ENCODE measurements at places on chromosomes 3 and 15.

- no peak for DNase-seq
Observed at GRCh38 chr15:51195459-51195858, 100.8 kb upstream of the TNFAIP8L3 start.

GRCh38 chr15:38886315-38887163 is 321.9 kb upstream of the RASGRP1 start:
- DNase-seq = no peak

GRCh38 chr3:153084431-153084830 is 77.6 kb upstream of the RAP2B start:
- DNase-seq = no peak

DNA sequence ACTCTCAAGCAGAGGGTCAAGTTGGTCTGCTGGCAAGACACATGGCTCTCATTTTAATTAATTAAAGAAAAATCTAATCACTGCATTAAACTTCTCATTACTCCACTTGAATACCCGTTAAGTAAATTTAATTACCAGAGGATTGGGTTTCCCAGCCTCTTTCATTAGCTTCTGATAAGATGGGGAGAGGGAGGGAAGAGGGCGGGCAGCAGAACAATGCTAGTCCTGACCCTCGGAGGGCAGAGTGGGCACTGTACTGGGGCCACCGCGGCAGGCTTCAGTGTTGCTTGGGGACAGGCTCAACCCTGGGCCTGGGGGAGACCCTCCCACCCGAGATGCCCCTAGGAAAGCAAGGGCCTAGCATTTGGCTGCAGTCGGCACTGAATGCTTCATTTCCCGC is 55.6 kb upstream of the LINGO1 start:
- no peak for DNase-seq

DNA sequence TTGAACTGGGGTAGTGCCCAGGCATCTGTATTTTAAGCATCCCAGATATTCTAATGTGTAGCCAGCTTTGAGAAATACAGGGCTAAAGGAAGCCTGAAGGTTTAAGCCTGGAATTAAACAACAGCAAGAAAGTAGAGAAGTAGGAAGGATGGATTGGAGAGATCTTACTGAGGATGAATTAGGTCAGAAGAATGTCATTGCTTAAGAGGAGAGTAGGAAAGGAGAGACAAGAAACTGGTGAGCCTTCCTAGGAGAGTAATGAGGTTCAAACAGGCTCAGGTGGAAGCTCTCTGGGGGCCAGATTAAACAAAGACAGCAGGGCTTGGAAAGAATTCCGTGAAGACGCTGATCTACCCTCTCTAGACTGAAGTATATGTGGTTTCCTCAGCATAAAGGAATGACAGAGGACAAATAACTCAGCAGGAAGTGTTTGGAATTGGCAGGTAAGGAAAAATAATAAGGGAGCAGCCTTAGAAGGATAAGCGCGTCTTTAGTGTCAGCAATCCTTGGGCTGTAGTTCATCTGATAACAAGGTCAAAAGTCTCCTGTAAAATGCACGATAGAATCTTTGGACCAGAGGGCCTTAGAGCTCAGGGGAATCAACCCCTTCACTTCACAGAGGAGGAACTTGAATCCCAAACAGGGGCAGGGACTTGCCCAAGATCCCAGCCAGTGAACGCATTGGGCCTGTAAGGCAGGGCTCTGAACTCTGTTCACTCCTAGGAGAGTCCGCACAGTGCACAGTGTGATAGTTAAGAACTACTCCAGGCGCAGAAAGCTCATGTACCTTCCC is 90.9 kb downstream of the TP63 start:
- DNase-seq = no peak

GRCh38 chr15:43134157-43134635 is 810 bp downstream of the TMEM62 start:
- DNase-seq = no peak

DNA sequence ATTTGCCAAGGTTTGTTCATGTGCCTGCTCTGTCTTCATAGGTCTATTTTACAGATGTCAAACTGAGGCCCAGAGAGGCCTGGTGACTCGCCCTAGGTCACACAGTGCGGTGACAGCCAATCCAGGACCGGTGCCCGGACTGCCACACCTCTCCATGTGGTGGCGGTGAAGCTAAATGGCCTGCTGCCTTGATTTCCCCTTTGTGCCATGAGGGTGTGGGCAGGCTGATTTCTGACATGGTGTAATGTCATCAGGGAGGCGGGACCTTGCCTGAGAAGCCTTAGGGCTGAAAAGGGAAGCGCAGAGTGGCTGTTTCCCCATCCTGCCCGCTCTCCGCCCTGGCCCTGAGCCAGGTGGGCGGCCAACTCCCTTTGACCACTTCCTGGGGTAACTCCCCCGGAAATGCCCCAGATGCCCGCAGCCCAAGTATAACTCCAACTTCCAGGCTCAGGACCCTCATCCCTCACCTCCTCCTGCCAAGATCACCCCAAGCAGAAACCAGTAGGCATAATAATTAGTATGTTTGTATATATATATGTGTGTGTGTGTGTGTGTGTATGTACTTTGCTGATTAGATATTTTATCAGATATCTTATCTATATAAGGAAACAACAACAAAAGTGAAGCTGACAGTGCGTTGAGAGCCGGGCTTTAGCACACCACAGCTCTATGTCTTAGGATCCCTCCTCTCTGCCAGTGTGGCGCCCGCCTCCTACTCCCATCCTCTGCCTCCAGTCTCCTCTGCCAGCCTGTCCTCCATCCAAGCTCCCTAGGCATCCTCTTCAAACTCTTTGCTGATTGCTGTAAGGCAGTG is 63.9 kb downstream of the IQSEC1 start:
- DNase-seq = no peak

DNA sequence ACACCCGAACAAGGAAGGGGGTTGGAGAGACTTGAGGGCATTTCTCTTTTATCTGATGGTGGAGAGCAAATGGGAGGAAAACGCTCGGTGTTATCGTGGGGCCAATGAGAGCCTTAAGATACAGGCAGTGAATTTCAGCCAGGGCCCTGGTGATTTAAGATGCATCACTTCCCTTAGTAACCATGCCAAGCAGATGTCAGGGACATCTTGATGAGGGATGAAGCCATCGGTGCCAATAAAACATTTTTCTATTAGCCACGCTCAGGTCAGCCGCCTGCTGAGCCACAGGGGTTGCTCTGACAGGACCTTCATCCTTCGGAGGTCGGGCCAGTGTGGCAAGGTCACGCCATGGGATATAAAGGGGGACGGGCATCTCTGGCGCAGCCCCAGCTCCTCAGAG is 10.6 kb downstream of the IQSEC1 start:
- DNase-seq = no peak
